Epithelial cell of prostate (primary cell): ENCODE measurements at places on chromosomes 13 and 19.

DNA sequence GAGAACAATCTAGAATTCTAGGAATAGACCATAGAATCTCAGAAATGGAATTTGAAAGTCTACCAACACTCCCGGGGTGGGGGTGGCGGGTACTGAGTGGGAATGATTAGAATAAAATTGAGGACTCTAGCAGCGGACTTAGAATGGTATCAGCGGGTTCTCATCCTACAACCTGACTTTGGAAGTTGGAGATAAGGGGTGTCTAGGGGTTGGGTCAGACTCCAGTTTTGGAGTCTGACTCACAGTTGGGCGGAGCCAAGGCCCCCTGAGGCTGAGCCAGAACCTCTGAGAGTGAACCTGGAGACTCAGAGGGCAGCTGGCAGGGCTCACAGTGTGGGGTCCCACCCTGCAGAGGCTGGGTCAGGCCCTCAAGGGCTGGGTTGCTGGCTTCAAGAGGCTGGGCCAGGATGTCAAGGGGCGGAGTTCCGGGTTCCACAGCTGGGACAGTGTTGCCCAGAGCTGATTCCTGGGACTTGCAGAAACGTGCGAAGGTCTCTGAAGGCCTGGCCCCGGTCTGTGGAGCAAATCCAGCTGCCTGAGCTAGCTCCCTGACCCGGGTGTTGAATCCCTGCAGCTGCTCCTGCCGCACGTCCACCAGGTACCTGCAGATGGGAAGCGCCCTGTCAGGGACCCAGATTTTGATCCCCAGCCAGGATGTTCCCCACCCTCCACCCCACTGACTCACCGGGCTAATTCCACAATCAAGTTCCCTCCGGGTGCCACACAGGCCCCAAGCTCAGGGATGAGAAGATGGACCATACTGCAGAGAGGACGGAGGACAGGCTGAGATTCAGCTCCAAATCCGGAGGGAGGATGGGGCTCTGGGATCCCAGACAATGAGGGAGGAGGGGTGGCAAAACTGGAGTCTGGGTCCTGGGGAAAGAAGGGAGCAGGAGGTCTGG is 1.6 kb upstream of the TNNI3 start:
- DNase-seq, result no peak

- no peak for DNase-seq
These were observed 122.7 kb downstream of the AKAP11 start for GRCh38 chr13:42394711-42395085.

DNA sequence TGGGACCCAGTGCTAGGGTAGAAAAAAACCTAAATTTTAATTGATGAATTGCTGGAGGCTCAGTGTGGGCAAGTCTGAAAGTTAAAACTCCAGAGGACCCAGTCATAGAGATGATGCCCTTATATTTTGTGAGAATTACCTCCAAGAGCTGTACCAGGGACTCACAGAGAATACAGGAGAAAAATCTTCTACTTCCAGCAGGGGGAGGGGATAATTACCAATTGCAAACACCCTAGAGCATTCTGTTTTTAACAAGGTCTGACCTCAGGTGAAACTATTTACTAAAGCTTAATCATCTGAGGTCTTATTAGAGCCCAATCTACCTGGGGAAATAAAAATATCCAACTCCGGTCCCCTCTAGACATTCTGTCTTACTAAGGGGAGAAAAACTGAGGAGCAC is 994.7 kb upstream of the MIR17HG start:
- no peak for DNase-seq

DNA sequence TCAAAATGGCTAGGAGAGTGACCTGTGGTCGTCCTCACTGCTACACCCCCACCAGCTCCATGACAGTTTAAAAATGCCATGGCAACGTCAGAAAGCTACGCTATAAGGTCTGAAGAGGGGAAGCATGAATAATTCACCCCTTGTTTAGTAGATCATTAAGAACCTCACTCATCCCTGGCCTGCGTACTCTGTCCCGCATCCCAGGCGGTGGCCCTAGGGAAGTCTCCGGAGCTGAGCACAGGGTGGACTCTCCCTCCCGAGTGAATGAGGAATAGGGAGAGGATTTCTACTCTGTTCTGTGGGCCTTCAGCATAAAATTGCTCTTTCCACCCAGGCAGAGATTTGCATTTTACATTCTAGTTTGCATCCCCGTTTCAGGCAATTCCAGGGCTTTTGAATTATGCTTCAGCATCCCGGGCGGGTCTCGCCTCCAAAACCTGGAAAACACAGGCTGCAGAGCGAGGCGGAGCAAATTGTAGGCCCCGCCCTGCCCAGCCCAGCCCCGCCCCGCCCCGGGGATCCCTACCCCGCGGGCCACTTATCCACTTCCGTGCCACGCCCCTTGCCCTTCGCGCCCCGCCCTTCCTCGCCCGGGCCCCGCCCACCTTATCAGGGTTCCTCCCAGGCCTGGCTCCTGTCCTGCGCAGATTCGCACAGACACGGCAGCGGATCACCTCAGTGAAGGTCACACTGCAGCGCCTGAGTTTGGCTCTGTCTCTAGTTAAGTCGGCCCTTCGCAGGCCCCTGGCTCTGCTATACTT is 7.5 kb upstream of the ZNF525 start:
- DNase-seq, result no peak

GRCh38 chr19:2046046-2046907 is 4.8 kb downstream of the MKNK2 start:
- DNase-seq, result no peak

DNA sequence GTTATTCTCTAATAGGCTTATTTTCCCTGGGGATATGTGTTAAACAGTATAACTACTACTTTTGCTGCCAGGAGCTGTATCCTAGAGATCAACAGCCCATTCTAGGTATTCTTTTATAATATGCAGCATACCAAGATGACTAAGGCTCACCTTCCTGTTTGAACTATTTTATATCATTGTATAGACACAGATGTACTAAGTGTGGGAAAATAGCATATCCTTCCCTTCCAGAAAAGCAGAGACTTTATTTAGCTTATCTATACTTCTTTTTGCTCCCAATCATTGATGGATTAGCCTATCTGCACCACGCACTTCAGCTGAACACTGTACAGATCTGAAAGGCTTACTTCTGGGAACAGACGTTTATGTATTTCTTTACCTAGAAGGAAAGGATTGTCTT is 82.6 kb downstream of the MAB21L1 start:
- no peak for DNase-seq

GRCh38 chr19:48994035-48994386 is 324 bp downstream of the RUVBL2 start:
- no peak for DNase-seq

DNA sequence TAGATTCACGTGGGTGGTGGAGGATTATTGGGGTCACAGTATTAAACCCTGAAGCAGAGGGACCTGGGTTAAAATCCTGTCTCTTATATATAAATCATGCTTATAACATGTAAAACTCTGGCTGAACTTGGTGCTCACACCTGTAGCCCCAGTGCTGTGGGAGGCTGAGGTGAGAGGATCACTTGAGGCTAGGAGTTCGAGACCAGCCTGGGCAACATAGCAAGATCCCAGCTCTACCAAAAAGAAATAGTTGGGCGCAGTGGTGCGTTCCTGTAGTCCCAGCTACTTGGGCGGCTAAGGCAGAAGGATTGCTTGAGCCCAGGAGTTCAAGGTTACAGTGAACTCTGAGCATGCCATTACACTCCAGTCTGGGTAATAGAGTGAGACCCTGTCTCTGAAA is 2.4 kb downstream of the ZNF805 start:
- DNase-seq, result no peak

DNA sequence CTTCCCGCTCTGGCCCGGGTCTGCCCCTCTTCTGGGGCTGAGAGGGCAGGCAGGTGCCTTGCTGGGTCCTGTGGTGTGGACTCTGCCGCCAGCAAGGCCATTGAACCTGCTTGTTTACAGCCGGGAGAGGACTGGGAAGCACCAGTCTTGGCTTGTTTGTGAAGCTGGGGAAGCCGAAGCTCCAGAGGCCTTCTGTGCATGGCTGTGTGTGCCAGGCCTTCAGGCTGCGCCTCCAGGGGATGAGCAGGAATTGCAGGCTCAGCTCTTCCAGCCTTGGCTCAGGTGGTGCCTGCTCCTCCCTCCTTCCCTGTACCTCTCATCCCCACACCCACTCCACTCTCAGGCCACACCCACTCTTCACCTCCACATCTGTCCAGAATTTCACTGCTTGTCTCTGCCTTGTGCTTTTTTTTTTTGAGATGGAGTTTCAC is 17.5 kb downstream of the NDUFB7 start:
- no peak for DNase-seq

DNA sequence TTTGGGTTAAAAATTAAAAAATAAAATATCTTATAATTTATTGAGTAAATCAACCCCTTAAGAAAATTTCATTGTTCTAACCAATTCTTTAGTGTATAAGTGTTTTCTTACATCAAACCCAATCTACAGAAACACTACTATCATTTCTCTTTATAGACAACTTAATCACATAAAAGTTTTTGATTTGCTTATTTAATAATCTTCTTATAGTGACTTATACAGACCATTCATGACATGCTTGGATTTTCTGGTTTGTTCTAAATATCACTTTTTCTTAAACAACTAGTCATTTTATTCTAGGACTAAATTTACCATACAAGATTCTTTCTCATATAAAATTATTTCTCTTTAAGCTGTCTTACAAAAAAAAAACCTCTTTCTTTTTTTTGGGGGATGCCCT is 27.3 kb upstream of the ZSCAN5A start:
- DNase-seq, result no peak

GRCh38 chr19:57850553-57851017 is 926 bp downstream of the ZNF587 start:
- peak; percentile 41 for DNase-seq

DNA sequence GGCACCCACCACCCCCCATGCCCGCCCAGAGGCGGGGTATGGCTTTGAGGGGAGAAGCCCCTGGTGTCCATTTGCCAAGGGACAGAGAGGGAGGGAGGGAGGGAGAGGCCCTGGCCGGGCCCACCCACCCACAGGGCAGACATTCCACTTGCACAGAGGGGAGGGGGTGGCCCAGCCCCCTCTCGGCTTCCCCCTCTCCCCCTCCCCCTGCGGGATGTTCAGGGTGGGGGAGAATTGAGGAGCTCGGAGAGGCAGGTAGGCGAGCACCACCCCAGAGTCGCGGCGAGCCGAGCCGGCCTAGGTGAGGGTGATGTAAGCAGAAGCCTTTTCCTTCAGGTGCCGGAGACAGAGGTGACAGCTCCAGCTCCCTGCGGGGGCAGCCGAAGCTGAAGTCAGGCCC is 12.3 kb downstream of the DPF1 start:
- DNase-seq, result no peak

DNA sequence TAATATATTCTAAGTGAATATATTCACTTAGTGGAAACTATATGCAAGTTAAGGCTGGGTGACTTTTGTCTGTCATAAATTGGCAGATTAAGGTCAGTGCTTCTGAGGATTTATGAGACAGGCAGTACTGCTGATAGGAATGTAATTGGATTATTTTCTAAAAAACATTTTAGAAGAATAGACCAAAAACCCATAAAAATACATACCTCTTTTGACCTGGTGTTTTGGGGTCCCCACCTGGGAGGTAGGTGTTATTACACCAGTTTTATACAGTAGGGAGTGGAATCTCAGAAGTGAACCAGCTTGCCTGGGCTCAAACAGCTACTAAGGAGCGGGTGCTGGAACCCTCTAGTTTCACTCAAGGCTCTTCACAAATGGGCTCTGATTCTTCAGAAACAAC is 25.3 kb downstream of the COG3 start:
- no peak for DNase-seq

- DNase-seq, result no peak
These were observed 22.9 kb upstream of the PLAUR start for GRCh38 chr19:43692877-43693276.

- DNase-seq, result no peak
These were observed 162.7 kb downstream of the KDM4B start for GRCh38 chr19:5131506-5132205.

- no peak for DNase-seq
These were observed 1.3 kb upstream of the DNASE2 start for GRCh38 chr19:12882589-12882988.

DNA sequence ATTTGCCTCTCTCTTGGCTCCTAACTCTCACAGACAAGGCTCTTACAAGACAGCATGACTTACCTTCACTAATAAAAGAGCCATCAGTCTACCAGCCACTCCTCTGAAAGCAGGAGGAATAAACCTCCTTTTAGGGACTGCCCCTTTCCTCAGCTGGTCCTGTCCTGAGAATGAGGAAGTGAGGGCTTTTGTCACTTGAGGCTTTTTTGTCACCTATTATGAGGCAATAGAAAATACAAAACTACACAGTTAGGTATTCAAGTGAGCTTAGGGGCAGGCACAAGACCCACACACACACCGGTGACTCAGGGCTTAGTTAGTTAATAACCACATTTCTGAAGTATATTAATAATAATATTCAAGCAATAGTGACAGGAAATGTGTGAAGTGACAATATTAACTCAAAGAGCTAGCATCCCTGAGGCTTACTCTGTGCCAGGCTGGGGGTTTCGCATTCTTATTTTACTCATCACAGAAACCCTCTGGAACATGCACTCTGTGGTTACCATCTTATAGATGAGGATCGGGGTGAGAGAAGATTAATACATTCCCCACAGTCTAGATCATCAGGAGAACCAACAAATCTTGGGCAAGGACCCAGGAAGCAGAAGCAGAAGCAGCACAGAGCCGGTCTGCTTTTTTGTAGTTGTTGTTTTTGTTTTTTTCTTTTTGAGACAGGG is 379.9 kb downstream of the LIG4 start:
- DNase-seq, result no peak
